ENCODE measurements at places on chromosomes 6 and 20. TPM values are rescaled to one million over a fixed set of nuclear protein-coding genes. Genes with fewer than 3 reads are reported as not detected.
A peak's percentile ranks its signal among the peaks of the same experiment; 100 is the strongest.

GRCh38 chr6:162698440-162698839, 29.1 kb downstream of the PRKN start:
- no peak for DNase-seq

DNA sequence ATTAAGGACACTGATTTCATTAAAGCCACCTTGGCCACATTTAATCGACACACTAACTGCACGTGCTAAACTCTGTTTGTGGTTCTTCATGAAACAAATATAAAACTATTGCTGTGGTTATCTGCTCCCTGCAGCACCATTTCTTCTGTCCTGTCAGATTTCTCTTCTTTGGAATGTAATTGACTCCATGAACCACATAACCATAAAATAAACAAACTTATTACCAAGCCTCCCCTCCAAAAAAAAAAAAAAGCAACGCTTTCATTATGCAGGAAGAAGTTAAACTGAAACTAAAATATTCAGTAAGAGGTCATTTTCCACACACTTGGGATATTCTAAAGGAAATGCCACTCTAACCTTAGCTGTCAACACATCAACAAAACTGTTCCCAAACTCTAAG, 319.1 kb upstream of the NT5E start:
- DNase-seq, result no peak

The SAMD3 gene
- not detected for total RNA-seq

GRCh38 chr6:166826264-166826663, 130.1 kb downstream of the RNASET2 start:
- no peak for DNase-seq

DNA sequence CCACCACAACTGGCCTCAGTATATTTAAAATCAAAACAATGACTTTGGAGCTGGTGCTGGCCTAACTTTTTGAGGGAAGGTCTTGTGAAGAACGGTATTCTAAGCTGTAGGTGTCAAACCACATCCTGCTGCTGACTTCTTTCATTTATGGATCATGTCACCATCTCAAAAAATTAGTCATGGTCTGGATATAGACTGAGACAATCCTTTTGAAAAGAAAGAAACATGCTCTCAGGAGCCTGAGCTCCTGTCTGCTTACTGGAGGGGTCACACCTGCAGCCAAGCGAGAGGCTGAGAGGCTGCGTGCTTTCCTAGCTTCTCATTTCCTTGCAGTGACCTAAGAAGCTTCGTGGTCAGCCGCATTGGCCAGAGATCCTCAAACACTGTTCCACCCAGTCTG, 55.2 kb downstream of the TIAM2 start:
- no peak for DNase-seq

GRCh38 chr6:39765508-39766065, 26.6 kb upstream of the DAAM2 start:
- DNase-seq, result no peak

The TCP11 gene
- total RNA-seq, result not detected

- DNase-seq, result no peak
Observed at GRCh38 chr6:121851056-121851455, 415.6 kb downstream of the GJA1 start.

DNA sequence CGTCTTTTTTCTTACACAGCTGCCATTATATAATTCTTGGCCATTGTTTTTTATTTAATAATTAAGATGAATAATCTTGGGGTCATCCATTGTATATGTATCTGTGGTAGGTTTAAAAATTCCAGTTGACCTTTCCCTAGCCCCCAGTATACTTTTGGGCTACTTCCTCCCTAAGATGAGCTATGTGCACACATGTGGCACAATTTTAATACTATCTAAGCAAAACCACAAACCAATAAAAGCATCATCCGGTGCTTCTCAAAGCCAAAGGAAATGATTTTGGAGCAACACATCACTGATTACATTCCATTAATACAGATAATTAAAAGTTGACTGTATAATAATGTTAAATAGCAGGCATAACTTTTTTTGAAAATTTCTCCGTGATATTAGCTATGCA, 161.2 kb downstream of the ATXN1 start:
- no peak for DNase-seq

DNA sequence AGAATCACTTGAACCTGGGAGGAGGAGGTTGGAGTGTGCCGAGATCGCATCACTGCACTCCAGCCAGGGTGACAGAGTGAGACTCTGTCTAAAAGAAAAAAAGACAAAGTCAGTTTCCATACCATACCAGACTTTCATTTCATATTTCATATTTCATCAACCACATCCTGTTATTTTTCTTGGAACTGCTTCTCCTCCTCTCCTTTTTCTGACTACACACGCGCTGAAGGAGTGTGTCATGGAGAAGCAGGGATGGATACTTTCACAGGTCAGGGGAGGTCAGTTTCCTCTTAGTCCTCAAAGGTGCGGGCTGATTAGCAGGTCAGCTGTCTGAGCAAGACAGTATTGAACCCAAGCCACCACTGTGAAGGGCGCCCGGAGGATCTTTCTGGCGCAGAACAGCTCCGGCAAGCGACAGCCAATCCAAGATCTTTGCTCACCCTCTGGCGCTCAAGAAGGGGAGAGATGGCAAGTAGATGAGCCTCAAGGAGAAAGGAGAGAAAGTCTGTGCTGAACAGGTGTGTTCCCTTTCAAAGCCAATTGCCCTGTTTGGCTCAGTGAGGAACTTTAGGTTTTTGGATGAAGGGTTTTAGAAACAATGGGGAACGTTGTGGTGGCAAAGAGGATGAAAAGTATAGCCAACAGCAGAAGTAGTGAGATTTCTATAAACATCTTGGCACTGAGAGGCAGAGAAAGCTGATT, 18.9 kb upstream of the SYNJ2 start:
- no peak for DNase-seq

- peak; percentile 52 for DNase-seq
Observed at GRCh38 chr6:7805850-7806214, 79.9 kb downstream of the BMP6 start.

The RUNX2 gene
- total RNA-seq, result 10.4 TPM

DNA sequence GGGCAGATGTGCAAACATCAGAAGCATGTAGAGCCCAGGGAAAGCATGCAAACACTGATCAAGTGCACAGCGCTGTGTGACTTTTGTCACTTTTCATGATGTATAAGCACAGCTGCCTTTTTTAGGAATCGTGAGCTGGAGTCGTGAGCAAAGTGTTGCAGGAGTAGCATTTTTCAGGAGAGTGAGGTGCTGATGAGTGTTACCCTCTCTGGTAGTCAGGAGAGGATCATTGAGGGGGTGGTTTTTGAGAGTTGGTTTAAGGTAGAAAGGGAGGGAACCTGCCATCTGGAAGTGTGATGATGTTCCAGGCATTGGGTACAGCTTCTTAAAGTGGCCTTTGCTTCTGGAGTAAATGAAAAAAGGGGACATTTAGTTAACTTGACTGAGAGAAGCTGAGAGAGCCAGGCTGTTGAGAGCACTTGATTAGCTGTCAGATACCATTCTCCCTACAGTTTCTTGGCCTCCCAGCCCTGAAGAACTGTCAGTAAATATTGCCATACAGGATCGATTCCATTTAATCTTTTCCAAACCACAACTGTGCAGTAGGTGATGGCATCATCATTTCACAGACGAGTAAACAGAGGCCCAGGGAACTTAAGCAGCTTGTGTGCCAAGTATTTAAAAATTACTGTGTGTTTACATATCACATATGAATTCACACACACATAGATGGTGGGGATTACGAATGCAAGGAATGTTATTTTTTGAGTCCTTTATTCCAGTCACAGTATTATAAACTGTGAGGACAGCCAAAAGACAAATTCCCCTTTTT, 28.9 kb downstream of the TPD52L1 start:
- DNase-seq, result no peak

GRCh38 chr6:100101644-100102043, 107.6 kb upstream of the MCHR2 start:
- no peak for DNase-seq

GRCh38 chr6:28152531-28152930, 10.8 kb downstream of the ZKSCAN8 start:
- no peak for DNase-seq

GRCh38 chr6:3383525-3383924, 73.3 kb downstream of the SLC22A23 start:
- DNase-seq, result no peak

GRCh38 chr6:35181308-35181932, 32.3 kb upstream of the SCUBE3 start:
- DNase-seq, result peak; percentile 66
